ENCODE measurements at places on chromosomes 11 and 22.

- no peak for DNase-seq
Observed at GRCh38 chr22:19177164-19178064, 1.1 kb downstream of the SLC25A1 start.

- DNase-seq = no peak
Observed at GRCh38 chr22:39429916-39430575, 26.8 kb upstream of the MGAT3 start.

DNA sequence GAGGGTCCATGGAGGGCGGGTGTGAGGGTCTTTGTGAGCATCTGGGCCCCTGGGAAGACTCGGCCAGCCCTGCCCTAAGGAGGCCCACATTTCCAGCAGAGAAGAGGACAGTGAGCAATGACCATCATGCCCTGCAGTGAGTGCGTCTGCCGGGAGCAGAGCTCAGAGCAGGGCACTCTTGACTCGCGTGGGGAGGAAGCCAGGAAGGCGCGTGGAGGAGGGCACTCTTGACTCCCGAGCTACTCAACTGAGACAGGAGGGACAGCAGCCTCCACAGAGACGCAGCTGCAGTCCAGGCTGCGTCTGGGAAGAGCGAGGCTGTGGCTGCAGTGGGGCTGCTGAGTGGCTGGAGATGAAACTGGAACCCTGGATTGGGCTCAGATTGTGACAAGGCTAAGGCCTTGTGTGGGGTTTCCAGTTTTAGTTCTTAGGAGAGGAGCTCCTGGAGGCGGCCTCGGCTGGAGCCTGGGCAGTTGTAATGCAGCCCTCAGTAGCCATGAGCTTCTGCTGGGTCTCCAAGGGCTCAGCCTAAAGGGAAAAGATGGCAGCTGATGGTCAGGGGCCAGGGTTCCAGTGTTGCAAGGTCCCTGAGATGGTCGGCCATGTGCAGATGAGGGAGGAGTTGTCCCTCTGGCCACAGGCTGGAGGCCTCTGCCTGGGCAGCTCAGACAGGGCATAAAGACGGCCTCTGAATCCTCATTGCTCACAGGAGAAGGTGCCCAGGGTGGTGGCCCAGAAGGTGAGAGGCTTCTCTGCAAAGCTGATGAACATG lies 264.7 kb upstream of the B3GAT1 start:
- no peak for DNase-seq

- no peak for DNase-seq
Observed at GRCh38 chr22:19105456-19105855, 16.8 kb downstream of the DGCR2 start.

All from hippocampal formation (tissue), 2 donors.